ENCODE measurements at places on chromosomes 3 and 15.

DNA sequence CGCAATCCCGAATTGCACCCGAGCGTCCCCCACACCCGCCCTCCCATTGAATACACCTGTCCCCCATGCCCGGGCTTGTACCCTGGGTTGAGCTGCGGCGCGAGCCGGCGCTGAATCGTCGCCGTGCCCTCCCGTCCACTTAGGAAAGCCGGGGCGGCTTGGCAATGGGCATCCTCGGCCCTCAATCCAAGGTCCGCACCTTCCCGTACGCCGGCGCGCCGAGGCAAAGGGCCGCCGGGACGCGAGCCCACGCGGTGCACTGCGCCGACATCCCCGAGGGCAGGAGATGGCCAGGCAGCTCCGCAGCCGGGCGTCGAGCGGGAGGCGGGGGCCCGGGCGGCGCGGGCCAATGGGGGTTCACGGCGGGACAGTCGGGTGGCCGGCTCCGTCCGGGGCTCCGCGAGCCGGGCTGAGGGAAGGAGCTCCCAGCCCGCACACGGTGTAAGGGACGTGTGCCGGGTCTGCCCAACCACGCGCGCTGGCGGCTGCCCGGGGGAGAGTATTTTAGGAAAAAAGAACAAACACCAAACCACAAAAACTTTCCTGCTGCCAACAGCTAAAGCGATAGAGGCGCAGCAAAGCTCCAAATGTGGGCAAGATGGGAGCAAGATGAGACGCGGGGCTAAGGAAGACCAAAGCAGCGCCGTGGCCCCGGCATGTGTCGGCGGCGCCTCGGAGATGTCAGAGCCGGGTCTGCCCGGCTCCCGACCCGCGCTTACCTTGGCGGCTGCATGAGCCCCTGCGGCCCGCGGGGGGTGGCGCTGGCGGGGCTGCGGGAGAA is 621 bp downstream of the RGMA start:
- H3K27ac ChIP-seq, result no peak overlapping the region
- peaks cover 6% of the 10 kb centered on the region for H3K4me1 ChIP-seq
- no peak for DNase-seq

GRCh38 chr3:66962664-66963063 is 35.4 kb upstream of the KBTBD8 start:
- H3K36me3 ChIP-seq, result no peaks in the 10 kb centered on the region
- no peaks in the 10 kb centered on the region for H3K4me1 ChIP-seq
- no peak overlapping the region for H3K27ac ChIP-seq
- H3K27me3 ChIP-seq, result peaks cover 3% of the 10 kb centered on the region

DNA sequence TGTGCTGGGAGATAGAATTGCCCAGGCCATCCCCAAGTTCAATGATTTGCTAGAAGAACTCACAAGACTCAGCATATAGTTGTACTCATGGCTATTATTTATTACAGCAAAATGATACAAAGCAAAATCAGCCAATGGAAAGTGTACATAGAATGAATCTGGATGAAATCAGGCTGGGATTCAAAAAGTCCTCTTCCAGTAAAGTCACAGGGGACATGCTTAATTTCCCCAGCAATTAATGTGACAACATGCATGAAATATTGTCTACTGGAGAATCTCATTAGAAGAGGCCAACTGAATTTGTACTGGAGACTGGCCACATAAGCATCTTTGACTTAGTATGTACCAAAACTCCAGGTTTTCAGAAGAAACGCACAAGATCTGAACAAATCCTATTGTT is 1043.1 kb downstream of the NAALADL2 start:
- H3K4me1 ChIP-seq, result no peaks in the 10 kb centered on the region
- H3K4me3 ChIP-seq, result no peak overlapping the region
- H3K36me3 ChIP-seq, result no peaks in the 10 kb centered on the region
- no peaks in the 10 kb centered on the region for H3K27me3 ChIP-seq

GRCh38 chr15:68885070-68885469 is 45.3 kb upstream of the SPESP1 start:
- peak; percentile 23 for DNase-seq
- H3K27ac ChIP-seq, result no peak overlapping the region
- no peak overlapping the region for H3K4me3 ChIP-seq
- H3K36me3 ChIP-seq, result no peaks in the 10 kb centered on the region
- peaks cover 10% of the 10 kb centered on the region for H3K27me3 ChIP-seq

GRCh38 chr3:193677734-193678133 is 84.7 kb downstream of the OPA1 start:
- H3K4me3 ChIP-seq, result no peak overlapping the region
- H3K4me1 ChIP-seq, result peaks cover 23% of the 10 kb centered on the region
- H3K27me3 ChIP-seq, result peaks cover 3% of the 10 kb centered on the region
- H3K27ac ChIP-seq, result no peak overlapping the region

DNA sequence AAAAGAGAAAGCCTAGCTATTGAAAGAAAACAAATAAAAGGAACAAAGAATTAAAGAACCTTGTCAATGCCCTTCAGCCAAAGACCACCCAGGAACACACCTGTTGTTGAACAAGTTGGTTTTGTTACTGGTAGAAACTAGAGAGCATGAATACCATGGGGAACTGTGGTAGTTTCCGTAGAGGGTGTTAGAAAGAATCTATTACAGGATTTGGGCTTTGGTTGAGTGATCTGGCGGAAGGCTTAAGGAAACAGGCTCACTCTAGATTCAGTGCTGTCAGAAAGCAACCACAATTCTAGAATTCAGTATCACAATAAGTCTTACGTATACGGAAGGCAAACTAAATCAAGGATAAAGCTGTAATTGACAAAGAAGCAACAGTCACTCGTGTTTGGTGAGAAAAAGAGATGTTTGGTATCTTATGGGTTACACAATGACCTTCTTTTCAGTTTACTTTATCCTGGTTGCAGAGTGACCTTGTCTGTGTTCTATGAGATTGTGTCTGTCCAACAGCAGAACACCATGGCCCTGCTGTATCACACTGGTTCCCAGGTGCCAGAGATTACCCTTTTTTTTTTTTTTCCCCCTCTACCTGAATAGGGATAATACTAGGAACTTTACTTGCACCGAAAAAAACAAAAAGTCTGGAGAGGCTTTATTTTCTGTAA is 265.9 kb downstream of the SHQ1 start:
- H3K36me3 ChIP-seq, result no peaks in the 10 kb centered on the region
- peaks cover 22% of the 10 kb centered on the region for H3K27me3 ChIP-seq
- no peak overlapping the region for H3K27ac ChIP-seq
- H3K4me1 ChIP-seq, result no peaks in the 10 kb centered on the region
- no peak for DNase-seq

- H3K27ac ChIP-seq, result no peak overlapping the region
- peaks cover 9% of the 10 kb centered on the region for H3K36me3 ChIP-seq
- DNase-seq, result no peak
- peaks cover 19% of the 10 kb centered on the region for H3K27me3 ChIP-seq
- H3K4me1 ChIP-seq, result peaks cover 12% of the 10 kb centered on the region
Observed at GRCh38 chr15:72193836-72194396, 3.7 kb downstream of the GRAMD2A start.

DNA sequence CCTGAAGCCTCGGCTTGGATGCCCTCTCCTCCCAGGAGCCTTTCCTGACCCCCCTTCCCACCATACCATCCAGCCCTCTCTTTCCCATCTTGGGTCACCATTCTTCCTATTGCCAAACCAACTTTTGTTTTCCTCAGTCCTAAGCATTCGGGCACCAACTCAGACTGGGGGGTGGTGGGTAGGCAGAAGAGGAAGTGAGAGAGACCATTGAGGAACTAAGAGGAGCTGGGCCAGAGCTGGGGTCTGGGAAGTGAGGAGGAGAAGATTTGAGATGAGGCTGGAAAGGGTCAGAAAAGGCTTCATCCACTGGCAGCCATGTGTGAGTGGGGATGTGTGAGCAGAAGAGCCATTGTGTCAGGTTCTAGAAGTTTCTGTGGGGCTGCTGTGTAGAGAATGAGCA is 37.7 kb downstream of the TKT start:
- H3K4me3 ChIP-seq, result peak overlapping the region; percentile 23
- DNase-seq, result no peak
- H3K27ac ChIP-seq, result no peak overlapping the region

DNA sequence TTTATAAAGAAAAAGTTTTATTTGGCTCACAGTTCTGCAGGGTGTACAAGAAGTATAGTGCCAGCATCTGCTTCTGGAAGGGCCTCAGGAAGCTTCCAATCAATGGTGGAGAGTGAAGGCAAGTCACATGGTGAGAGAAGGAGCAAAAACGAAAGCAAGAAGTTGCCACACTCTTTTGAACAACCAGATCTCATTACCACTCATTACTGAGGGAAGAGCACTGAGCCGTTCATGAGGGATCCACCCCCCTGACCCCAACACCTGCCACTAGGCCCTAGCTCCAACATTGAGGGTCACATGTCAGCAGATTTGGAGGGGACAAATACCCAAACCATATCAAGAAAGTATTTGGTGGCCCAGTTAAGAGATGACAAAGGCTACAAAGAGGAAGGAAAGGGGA is 239.3 kb upstream of the UBE2E1 start:
- peaks cover 3% of the 10 kb centered on the region for H3K27me3 ChIP-seq
- H3K27ac ChIP-seq, result no peak overlapping the region
- DNase-seq, result no peak
- H3K36me3 ChIP-seq, result peaks cover 4% of the 10 kb centered on the region
- H3K4me3 ChIP-seq, result no peak overlapping the region
- H3K4me1 ChIP-seq, result peaks cover 25% of the 10 kb centered on the region

DNA sequence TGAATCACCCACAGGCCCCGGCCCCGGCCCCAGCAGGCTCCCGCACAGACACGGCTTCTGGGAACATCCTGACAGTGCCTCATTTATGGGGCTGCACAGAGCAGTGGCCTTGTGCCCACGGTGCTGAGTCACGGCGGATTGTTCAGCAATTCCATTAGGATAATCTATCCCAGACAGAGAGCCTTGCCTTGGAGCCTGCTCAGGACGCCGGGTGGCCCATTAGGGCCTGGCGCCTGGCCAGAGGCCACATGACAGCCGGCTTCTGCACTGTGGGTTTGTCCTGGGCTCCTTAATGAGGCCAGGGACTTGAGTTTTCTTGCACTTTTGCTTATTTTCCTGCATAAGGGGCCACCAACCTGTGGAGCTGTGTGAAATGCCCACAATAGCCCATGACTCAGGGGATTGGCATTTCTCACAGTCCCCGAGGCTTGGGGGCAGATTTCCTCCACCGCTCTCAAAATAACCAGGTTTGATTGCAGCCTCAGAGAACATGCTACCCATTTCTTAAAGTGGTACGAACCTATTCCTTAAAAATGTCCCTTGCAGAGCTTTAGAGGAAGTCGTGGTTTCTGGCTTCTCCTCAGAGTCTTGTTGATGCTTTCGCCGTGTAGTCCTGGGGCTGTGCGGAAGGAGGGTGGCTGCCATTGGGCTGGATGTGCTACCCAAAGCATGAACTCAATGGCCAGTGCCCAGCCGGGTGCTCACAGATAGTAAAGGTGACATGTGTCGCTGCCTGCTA is 19.0 kb downstream of the SYNM start:
- peaks cover 23% of the 10 kb centered on the region for H3K4me1 ChIP-seq
- H3K27me3 ChIP-seq, result peaks cover 3% of the 10 kb centered on the region
- H3K36me3 ChIP-seq, result peaks cover 12% of the 10 kb centered on the region
- H3K4me3 ChIP-seq, result peak overlapping the region; percentile 87
- H3K27ac ChIP-seq, result peak overlapping the region; percentile 96

- peak overlapping the region; percentile 67 for H3K27ac ChIP-seq
- peaks cover 90% of the 10 kb centered on the region for H3K4me1 ChIP-seq
- peaks cover 2% of the 10 kb centered on the region for H3K27me3 ChIP-seq
- H3K4me3 ChIP-seq, result no peak overlapping the region
- DNase-seq, result no peak
Observed at GRCh38 chr15:80492874-80493273, 88.7 kb downstream of the ARNT2 start.

DNA sequence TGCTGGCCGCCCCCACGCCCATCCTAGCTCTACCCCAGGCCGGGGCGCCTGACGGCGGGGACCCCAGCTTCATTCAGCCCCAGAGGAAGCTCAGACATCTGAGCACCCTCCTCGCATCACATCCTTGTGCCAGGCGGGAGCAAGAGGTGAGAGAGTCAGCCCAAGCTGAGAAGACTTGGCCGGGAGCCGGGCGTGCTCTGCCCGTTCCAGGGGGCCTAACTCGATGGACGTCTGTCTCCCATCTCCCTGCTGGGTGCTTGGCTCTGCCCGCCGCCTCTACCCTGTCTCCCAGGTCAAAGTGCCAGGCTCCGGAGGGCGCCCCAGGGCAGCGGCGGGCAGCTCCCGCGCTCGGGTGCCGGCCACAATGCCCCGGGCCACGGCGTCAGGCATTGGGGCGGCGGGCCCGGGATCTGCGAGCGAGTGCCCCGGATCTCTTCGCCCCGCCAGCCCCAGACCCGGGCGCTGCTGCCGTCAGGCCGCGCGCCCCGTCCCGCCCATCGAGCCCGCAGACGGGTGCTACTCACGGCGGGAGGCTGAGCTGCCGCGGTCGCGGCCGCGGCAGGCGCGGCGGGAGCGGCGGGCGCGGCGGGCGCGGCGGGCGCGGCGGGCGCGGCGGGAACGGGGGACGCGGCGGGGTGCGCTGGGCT is 388 bp downstream of the DAPK2 start:
- H3K36me3 ChIP-seq, result no peaks in the 10 kb centered on the region
- H3K27me3 ChIP-seq, result peaks cover 7% of the 10 kb centered on the region
- H3K27ac ChIP-seq, result no peak overlapping the region
- no peak for DNase-seq
- peak overlapping the region; percentile 72 for H3K4me3 ChIP-seq

DNA sequence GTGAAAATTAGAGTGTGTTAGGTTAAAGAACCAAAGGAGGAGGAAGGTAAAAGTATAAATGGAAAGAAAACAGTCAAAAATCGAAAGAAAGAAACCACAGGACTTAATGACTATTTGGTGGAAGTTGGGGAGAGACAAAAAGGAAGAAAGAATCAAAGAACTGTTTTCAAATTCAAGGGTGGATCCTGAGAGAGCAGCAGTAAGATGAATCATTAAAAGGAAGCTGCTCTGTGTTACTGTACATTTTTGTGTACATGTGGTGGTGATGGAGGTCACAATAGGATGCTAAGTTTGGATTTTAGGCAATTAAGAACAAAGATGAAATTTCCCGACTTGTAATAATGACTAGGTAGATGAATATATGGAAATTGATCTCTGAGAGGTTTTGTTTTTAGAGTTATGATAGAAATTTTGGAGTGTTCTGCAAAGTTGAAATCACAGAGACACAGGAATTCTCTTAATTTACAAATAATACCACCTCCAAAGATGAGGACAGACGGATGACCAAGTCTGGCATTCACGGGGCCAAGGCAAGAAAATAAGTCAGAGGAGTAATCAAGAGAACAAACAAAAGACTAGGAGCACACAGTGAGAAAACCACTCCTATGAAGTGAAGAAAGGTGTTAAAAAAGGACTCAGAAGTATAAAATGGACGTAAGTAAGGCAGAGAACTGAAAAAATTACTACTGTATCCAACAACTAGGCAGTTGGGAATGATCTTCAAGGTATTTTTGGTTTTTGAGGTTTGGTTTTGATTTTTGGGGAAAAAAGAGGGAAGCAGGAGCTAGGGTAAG is 7.1 kb downstream of the DHX36 start:
- peaks cover 7% of the 10 kb centered on the region for H3K4me1 ChIP-seq
- peaks cover 1% of the 10 kb centered on the region for H3K27me3 ChIP-seq
- H3K36me3 ChIP-seq, result peaks cover 27% of the 10 kb centered on the region
- no peak for DNase-seq

- H3K4me1 ChIP-seq, result no peaks in the 10 kb centered on the region
- H3K27ac ChIP-seq, result no peak overlapping the region
- H3K27me3 ChIP-seq, result peaks cover 3% of the 10 kb centered on the region
- no peak for DNase-seq
- no peak overlapping the region for H3K4me3 ChIP-seq
Observed at GRCh38 chr3:150985711-150986110, 13.2 kb upstream of the CLRN1 start.

GRCh38 chr3:107520535-107520934 is 2.2 kb upstream of the BBX start:
- H3K4me3 ChIP-seq, result no peak overlapping the region
- no peaks in the 10 kb centered on the region for H3K36me3 ChIP-seq
- peaks cover 9% of the 10 kb centered on the region for H3K4me1 ChIP-seq
- peaks cover under 1% of the 10 kb centered on the region for H3K27me3 ChIP-seq
- no peak overlapping the region for H3K27ac ChIP-seq

GRCh38 chr15:45618813-45619212 is 16.0 kb upstream of the SQOR start:
- peaks cover 3% of the 10 kb centered on the region for H3K27me3 ChIP-seq
- H3K4me1 ChIP-seq, result peaks cover 16% of the 10 kb centered on the region
- no peaks in the 10 kb centered on the region for H3K36me3 ChIP-seq
- H3K27ac ChIP-seq, result no peak overlapping the region
- H3K4me3 ChIP-seq, result no peak overlapping the region
- no peak for DNase-seq
